ENCODE measurements at places on chromosomes 2 and 18.

DNA sequence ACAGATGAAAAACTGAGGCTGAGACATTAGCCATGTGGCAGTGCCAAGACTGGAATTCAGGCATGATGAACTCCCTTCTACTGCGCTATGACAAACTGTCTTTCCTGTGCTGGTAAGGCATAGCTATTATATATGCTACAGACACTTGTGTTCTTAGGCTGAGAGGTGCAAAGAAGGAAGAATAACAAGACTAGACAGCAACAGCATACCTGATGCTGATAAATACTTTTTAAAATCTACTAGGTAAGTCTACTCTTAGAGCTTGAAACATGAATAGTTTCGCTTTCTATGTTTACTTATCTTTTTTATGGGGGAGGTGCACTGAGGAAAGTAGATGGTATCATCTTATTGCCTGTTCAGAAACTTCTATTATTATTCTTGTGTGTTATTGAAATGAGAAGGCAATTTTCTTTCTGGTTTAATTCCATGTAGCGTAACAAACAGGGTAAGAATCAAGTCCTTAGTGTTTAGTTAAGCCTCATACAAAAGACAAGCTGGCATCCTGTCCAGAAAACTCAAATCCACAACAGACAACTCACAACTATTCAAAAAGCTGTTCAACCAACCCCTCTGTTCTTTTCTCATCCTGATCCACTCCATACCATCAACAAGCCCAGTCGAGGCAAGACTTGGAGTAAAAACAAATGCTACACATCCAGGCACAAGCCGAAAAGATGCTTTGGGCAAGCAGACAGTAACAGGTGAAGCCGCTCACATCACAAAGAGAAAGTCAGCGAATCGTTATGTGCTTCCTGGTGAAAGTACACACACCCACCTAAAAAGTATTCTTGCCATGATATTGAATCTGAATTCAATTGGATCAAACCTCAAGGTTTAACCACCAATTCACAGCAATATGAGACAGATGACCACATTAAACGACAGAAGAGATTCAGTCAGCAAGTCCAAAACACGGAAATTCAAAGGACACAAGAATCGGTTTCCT is 1.5 kb downstream of the TTC32 start:
- DNase-seq = peak; percentile 4

DNA sequence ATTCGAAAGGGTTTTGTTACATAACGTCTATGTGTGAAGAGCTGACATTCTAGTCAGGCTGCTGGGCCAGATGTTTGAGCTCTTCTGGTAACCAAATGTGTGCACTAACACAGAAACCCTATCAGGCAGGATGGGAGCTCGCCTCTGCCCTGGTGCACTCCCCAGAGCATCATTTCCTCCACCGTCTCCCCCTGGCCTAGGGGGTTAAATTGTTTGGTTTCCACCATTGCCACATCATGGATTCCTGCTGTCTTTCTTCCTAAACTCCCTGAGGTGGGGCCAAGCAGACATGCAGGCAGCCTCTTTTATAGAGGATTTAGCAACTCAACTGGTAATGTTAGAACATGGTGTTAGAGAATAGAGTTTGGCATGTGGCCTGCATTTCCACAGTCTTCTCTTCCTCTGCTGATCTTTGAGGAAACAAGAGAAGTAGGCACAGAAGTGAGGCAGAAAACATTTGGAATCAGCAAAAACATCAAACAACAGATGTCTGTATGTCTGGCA is 87.3 kb downstream of the ANTXR1 start:
- no peak for DNase-seq

DNA sequence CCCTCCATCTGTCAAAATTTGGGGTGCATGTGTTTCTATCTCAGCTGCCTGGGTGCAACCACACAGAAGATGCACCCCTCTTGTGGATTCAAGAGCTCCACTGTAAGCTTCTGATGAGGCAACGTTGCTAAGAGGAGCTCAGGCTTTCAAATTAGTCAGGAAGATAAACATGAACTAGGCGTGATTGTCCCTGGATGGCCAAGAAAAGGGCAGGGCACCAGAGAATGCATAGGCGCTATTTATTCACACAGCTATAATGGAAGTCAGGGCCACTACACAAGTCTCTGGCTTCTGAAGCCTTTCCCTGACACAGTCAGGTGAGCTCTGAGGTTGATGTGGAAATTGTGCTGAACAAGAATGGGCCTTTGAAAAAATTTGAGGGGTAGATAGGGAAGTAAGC is 1466.0 kb upstream of the CELF4 start:
- DNase-seq = no peak

DNA sequence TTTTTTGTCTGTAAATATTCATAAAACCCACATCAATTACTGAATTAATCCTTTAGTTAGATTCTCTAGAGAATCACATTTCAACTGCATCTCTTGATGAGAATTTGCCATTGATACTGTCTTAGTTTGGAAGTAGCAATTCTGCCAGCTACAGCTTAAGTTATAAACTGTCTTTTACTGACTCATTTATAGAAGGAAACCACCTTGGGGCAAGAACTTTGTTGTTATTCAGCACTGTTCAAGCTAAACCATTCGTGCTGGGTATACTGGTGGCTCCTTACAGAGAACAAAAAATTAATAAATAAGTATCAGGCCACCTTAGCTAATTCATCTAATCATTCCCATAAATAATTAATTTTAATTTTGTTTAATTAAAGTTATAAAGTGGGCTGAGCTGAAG is 1082.6 kb upstream of the CELF4 start:
- no peak for DNase-seq

DNA sequence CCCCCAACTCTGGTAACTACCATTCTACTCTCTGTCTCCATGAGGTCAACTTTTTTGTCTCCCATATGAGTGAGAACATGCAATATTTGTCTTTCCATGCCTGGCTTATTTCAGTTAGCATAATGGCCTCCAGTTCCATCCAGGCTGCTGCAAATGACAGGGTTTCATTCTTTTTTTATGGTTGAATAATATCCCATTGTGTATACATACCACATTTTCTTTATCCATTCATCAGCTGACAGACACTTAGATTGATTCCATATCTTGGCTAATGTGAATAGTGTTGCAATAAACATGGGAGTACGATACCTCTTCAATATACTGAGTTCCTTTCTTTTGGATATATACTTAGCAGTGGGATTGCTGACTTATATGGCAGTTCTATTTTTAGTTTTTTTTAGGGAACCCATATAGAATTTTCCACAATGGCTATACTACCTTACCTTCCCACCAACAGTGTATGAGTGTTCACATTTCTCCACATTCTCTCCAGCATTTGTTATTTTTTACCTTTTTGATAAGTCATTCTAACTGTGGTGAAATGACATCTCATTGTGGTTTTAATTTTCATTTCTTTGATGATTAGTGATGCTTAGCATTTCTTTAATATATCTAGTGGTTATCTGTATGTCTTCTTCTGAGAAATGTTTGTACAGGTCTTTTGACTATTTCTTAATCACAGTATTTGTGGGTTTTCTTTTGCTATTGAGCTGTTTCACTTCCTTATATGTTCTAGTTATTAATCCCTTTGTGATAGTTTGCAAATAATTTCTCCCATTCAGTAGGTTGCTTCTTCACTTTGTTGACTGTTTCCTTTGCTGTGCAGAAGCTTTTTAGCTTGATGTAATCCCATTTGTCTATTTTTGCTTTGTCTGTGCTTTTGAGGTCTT is 112.2 kb downstream of the SRBD1 start:
- no peak for DNase-seq

- DNase-seq = no peak
Observed at GRCh38 chr2:215711471-215712034, 275.7 kb upstream of the FN1 start.

DNA sequence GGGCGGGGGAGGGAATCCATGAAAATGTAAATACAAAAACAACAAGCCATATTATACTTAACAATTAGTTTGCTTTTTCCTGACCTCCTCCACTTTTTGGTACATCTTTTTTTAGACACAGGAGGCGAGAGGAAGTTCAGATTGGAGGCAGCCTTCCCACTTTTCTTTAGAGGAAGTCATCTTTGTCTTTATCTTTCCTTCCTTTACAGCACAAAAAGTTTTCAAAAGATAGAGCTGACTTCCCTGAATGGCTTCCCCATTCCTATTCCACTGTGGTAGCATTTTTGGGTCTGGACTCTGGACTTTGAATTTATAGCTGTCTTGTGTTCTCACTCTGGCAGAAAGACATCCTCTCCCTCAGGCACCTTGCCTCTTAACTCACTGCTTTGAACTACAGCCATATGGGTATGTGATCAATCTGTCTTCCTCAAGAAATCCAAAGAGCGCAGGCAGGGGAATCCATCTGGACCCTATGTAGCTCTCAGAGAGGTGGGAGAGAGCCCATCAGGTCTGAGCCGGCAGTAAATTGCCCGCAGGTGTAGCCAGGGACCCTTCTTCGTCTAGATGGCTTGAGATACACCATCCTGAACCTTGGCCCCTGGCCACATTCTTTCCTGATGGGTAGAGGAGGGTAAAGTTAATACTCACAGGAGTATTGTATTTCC is 101.9 kb downstream of the AQP4 start:
- DNase-seq = no peak

DNA sequence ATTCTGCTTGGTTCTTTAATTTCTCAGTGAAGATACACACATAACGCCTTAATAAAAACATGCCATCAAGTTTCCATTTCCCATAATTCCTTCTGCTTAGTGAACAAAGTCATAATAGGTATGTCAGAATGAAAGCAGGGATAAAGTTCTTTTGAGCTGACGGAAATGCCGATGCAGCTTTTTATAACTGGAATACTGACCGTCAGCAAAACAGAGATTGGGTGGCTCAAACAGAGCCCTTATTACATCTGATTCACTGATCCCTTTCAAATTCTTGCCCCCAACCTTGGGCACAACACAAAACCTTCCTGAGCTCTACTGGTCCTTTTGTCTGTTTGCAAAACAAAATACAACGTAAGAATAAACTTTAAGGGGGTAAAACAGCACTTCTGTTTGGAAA is 140.4 kb downstream of the CDH2 start:
- DNase-seq = no peak

Data from Kasumi-1 (cell line).